ENCODE measurements at places on chromosomes 3 and 15.

GRCh38 chr15:51706926-51707608 is 25.8 kb downstream of the SCG3 start:
- no peaks in the 10 kb centered on the region for H3K36me3 ChIP-seq
- DNase-seq, result no peak
- H3K4me1 ChIP-seq, result no peaks in the 10 kb centered on the region
- H3K27ac ChIP-seq, result no peak overlapping the region
- H3K4me3 ChIP-seq, result no peak overlapping the region

- H3K36me3 ChIP-seq, result no peaks in the 10 kb centered on the region
- H3K27ac ChIP-seq, result no peak overlapping the region
- DNase-seq, result no peak
- no peak overlapping the region for H3K4me3 ChIP-seq
These were observed 39.3 kb downstream of the KLHL25 start for GRCh38 chr15:85755471-85755870.

GRCh38 chr3:18735005-18735404 is 309.9 kb upstream of the SATB1 start:
- no peak for DNase-seq
- H3K4me1 ChIP-seq, result no peaks in the 10 kb centered on the region
- H3K27me3 ChIP-seq, result no peaks in the 10 kb centered on the region
- H3K27ac ChIP-seq, result no peak overlapping the region
- H3K36me3 ChIP-seq, result no peaks in the 10 kb centered on the region

- H3K27ac ChIP-seq, result no peak overlapping the region
- H3K4me1 ChIP-seq, result no peaks in the 10 kb centered on the region
- H3K36me3 ChIP-seq, result no peaks in the 10 kb centered on the region
- H3K4me3 ChIP-seq, result no peak overlapping the region
- no peaks in the 10 kb centered on the region for H3K27me3 ChIP-seq
These were observed 24.0 kb upstream of the RAF1 start for GRCh38 chr3:12687948-12688347.

DNA sequence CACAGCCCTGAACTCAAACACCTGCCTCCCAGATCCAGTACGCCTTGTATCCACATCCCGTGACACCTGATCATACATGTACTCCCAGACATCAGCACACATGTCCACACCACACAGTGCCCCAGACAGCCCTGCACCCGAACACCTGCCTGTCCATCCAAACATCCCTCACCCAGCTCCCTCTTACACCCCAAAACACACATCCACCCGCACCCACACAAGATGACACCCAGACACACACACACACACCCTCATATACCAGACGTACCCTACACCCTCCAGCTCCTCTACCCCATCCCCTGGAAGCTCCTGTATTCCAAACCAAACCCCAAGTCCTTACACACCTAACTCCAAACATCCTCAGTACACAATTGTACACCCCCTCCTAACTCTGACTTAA is 735 bp downstream of the CAMK1 start:
- peak overlapping the region; percentile 90 for H3K4me3 ChIP-seq
- peaks cover 10% of the 10 kb centered on the region for H3K4me1 ChIP-seq

- H3K27me3 ChIP-seq, result no peaks in the 10 kb centered on the region
- no peak overlapping the region for H3K4me3 ChIP-seq
- H3K36me3 ChIP-seq, result no peaks in the 10 kb centered on the region
- H3K4me1 ChIP-seq, result no peaks in the 10 kb centered on the region
These were observed 162.8 kb upstream of the ZNF385D start for GRCh38 chr3:21913791-21914190.

DNA sequence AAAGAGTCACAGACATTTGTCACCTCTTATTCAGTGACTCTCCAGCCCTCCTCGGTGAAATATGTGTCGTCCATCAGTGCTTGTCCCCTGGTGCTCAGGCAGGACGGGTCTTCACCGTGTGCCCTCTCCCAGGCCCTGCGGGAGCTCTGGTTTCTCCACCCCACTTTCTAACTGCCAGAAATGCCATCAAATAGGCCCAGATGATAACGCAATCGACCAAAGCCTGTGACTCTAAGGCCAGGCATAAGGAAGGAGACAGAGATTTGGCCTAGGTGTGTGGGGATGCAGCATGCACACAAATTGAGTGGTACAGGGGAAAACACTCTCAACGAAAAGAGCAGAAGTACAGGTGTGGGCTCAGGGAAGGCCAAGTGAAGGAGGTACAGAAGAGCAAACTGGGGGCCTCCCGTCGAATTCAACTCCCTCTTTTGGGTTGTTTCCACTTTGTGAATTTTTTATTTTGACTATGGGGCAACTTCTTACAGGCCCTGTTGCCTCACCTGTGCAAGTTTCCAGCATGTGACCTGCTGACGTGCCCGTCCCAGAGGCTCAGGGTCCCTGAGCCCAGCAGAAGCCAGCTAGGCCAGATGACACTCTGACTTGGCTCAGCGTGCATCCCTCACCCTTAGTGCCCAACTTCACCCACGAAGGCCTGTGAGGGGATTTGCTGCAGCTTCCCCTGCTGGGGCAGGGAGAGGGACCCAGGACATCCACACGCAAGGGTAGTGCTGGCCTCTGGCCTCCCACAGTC is 4.7 kb downstream of the NUP210 start:
- H3K36me3 ChIP-seq, result no peaks in the 10 kb centered on the region
- no peak for DNase-seq
- no peaks in the 10 kb centered on the region for H3K27me3 ChIP-seq

DNA sequence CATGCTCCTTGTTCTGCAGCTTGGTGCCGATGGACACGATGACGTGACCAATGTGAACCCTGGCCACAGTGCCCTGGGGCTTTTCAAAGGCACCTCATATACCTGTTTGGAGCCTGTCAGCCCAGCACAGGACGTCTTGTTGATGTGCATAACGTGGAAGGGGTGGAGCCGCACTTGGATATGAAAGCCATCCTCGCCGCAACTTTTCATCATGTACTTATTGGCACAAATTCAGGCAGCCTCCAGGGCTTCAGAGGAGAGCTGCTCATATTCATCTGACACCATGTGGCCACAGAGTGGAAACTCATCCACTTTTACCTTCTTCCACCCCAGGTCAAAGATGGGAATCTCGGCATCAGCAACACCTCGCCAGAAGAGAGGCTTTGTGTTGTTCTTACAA is 24.7 kb downstream of the POPDC2 start:
- no peak overlapping the region for H3K4me3 ChIP-seq
- no peaks in the 10 kb centered on the region for H3K36me3 ChIP-seq
- DNase-seq, result no peak

DNA sequence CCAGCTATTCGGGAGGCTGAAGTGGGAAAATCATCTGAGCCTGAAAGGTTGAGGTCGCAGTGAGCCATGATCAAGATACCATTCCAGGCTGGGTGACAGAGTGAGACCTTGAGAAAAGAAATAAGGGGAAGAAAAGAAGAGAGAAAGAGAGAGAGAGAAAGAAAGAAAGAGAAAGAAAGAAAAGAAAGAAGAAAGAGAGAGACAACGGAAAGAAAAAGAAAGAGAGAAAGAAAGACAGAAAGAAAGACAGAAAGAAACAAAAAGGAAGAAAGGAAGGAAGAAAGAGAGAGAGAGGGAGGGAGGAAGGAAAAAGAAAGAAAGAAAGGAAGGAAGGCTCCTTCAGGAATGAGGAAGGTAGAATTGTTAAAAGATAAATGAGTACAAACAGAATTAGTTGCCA is 84.5 kb downstream of the RPL22L1 start:
- H3K27ac ChIP-seq, result no peak overlapping the region
- DNase-seq, result no peak
- peaks cover 16% of the 10 kb centered on the region for H3K27me3 ChIP-seq
- no peak overlapping the region for H3K4me3 ChIP-seq
- no peaks in the 10 kb centered on the region for H3K4me1 ChIP-seq

DNA sequence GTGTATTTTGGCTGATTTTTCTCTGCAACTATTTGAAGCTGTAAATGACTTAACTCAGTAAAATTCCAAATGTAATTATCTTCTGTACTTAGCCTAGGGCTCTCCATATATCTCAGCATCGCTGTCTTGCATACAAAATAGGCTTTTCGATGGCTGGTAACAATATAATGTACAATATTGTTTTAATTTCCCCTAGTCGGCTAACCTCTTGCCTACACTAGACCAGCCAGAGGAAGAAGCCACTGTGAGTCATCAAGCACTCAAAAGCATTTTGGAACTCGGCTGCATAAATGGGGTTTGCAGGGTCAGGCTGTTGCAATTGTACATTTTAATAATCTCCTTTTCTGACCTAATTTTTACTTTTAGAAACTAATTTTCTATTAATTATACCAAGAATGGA is 583.8 kb downstream of the FOXP1 start:
- DNase-seq, result peak; percentile 59
- no peak overlapping the region for H3K27ac ChIP-seq
- H3K4me3 ChIP-seq, result no peak overlapping the region
- peaks cover 27% of the 10 kb centered on the region for H3K4me1 ChIP-seq

DNA sequence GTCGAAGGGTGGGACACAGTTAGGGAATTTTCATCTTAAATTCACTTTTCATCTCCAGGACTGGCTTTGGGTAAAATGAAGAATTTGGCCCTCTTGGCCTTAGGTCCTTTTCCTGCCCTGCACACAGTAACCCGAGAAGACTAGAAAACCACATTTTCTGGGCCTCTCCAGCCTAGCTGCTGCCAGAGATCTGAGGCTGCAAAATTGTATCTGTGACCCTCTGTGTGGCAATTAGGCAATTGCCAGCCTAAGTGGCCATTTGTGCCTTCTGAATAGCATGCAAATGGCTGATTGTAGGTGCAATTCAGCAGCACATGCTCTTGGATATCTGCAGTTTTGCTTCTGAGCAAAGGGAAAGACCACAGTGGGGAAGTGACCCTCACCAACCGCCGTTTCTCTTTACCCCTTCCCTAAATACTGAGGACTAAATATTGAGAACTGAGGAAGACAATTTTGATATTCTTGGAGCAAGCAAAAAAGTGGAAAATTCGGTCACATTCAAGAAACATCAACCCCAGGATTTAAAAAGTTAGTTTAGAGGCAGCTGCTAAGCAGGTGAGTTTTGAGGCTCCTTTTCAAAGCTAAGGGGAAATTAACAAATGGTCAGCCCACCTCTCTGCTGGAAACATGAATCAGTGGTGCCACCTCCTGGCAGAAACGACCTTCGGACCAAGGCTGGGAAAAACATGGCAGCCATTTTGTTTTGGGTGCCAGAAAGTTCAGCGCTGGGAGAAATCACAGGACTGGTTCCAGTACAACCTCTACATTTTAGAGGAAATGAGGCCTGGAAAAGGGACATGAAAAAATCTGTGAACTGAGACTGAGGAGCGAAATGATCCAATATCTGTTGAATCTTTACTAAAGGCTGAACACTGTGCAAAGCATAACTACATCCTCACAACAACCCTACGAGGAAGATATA is 56.6 kb upstream of the PRTG start:
- H3K27ac ChIP-seq, result no peak overlapping the region
- H3K4me1 ChIP-seq, result no peaks in the 10 kb centered on the region
- no peaks in the 10 kb centered on the region for H3K27me3 ChIP-seq
- peak; percentile 69 for DNase-seq
- H3K36me3 ChIP-seq, result no peaks in the 10 kb centered on the region

- H3K27ac ChIP-seq, result no peak overlapping the region
- H3K36me3 ChIP-seq, result no peaks in the 10 kb centered on the region
- no peak overlapping the region for H3K4me3 ChIP-seq
- H3K4me1 ChIP-seq, result no peaks in the 10 kb centered on the region
- no peak for DNase-seq
These were observed 39.5 kb upstream of the UBE3A start for GRCh38 chr15:25478313-25478712.

- peaks cover 8% of the 10 kb centered on the region for H3K4me1 ChIP-seq
- no peaks in the 10 kb centered on the region for H3K27me3 ChIP-seq
These were observed 26.2 kb downstream of the SLC12A8 start for GRCh38 chr3:125186261-125186787.

DNA sequence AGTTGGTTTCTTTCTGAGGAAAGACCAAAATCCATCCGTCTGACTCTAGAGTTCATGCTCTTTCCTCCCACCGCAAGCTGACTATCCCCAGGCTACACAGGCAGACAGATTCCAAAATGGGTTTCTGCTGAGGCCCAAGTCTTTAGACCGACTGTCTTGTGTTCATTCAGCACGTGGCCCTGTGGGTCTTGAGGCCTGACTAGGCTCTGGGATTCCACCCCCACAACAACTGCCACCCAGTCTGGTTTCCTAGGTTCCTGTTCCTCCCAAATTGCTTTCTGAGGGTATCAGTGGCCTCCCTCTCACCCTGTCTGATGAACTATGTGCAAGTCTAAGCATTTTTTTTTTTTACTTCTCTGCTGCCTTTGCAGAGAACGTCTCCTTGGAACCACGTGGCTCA is 67.7 kb downstream of the CYP19A1 start:
- DNase-seq, result no peak
- H3K27ac ChIP-seq, result no peak overlapping the region
- H3K36me3 ChIP-seq, result no peaks in the 10 kb centered on the region

DNA sequence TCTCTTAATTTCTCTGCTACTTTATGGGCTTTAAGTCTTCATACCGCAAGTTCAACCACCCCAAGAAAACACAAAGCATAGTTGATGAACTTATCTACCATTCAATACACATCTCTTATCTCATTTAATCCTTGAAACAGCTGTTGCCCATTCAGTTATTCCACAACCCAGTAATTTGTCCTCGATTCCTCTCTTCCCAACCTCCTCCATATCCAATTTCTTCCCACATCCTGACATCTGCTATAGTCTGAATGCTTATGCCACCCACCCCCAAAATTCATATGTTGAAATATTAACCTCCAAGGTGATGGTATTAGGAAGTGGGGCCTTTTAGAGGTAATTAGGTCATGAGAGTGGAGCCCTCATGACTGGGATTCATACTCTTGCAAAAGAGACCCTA is 345.4 kb downstream of the ERC2 start:
- H3K27ac ChIP-seq, result no peak overlapping the region
- DNase-seq, result no peak
- no peaks in the 10 kb centered on the region for H3K27me3 ChIP-seq
- no peak overlapping the region for H3K4me3 ChIP-seq

DNA sequence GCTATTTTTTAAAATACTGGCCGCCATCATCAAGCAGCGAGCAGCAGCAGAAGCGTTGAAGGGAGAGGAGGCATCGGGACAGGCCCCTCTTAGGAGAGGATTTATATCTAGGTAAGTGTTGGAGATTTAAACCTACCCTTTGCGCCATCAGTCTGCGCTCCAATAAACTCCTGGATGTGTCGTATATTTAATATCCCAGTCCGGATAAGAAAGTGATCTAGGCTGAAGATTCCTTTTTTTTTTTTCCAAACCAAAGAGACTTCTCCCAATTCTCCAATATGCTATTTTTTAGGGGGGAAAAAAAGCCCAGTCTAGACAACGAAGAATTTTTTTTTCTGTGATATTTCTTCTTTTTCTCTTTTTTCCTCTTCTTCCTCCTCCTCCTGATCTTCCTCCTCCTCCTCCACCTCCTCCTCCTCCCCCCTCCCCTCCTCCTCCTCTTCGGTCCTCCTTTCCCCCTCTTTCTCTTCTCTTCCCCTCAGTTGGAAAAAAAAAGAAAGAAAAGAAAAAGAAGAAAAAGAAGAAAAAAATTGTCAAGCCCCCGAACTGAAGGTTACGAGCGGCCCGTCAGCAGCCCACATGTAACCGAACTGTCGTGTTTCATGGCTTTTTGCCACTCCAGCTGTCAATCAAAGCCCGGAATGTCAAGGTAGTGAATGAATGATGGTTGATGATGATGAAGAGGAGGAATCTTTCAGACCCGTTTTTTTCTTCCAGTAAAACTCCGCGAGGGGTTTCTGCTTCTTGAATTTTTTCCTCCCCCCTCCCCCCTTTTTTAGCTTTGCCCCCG is 835 bp downstream of the MEIS2 start:
- peaks cover 8% of the 10 kb centered on the region for H3K4me1 ChIP-seq
- H3K4me3 ChIP-seq, result peak overlapping the region; percentile 67
- peak; percentile 36 for DNase-seq
- H3K36me3 ChIP-seq, result no peaks in the 10 kb centered on the region

- H3K4me3 ChIP-seq, result no peak overlapping the region
- no peaks in the 10 kb centered on the region for H3K27me3 ChIP-seq
- H3K36me3 ChIP-seq, result no peaks in the 10 kb centered on the region
- no peak for DNase-seq
- H3K4me1 ChIP-seq, result peaks cover under 1% of the 10 kb centered on the region
These were observed 142.5 kb downstream of the CPNE4 start for GRCh38 chr3:131892331-131892730.
